ENCODE measurements at places on chromosomes 16 and 17.

GRCh38 chr17:7047566-7047965 lies 3.7 kb upstream of the SLC16A11 start:
- no peak for DNase-seq

DNA sequence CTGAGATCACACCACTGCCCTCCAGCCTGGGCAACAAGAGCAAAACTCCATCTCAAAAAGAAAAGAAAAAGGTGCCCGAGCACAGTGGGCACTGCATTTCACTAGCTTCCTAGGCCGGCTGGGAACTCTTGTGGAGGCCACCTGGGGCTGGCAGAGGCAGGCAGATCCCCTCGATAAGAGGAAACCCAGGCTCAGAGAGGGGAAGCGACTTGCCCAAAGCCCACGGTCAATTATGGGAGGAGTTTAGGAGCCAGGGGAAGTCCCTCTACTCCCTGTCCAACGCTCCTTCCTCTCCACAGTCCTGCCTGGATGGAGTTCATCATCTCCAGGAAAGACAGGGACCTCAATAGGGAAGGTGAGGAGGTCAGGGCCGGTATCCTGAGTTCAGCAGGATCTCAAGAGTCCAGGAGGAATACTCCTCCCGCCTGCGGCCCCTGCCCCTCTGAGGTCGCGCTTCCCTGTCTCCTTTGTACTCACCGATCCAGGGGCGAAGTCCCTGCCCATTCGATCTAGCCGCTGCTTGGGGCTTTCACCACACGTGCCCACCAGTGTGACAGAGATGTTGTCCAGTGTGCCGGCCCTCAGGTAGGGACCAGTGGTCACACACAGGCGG lies 841 bp downstream of the ALOXE3 start:
- DNase-seq, result no peak

DNA sequence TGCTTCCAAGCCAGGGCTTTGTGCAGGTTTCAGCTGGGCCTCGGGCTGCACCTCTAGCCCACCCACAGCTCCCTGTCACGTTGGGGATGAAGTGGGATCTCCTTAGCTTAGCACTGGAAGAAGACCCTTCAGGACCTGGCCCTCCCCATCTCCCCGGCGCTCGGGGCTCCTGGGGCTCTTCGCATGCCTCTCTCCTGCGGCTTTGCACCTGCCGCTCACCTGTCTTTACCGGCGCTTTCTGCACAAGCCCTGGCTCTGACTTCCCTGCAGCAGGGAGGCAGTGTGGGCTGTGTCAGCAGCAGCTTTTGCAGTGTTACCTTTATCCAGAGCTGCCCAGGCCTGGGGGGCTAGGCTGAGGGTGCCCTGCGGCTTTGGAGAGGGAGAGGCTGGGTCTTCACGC lies 52.3 kb downstream of the NT5M start:
- DNase-seq, result no peak

DNA sequence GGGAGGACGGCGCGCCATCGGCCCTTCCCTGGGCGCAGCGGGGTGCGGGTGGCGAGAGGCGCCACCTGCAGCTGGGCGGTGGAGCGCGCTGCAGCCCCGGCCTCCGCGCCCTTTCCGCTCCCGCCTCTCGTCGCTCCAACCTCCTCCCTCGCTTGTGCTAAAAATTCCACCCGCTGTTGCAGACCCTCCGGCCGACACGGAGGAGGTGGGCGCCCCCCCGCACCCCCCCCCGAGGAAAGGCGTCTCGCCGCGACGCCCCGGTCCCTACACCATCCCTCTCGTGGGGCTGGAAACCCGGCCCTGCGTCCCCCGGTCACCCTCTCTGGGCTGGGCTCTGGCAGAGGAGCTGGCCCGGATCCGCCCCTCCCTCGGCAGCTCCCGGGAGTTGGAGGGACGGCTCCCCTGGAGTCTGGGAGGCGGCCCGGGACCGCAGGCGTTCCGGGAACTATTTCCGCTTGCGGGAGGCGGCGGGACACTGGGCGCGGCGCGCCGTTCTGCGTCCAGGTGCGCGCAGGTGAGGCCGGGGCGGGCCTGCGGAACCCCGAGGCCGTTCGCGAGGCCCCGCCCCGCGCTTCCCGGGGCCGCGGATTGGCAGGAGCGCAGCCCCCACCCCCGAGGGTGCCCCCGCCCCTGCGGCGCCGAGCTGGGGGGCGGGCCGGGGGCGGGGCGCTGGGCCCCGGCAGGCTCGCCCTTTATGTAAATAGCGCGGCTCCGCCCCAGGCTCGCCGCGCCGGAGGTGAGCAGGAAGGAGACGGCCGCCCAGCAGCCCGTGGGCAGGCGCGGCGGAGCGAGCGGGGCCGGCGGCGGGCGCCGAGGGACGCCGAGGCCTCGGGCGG lies at the start of gene LLGL2:
Gene LLGL2 (plus strand): TSS at position 728 of the 836 bp plus-strand sequence. CDS start 17,730 bp downstream, outside the sequence.
- DNase-seq, result peak; percentile 70

DNA sequence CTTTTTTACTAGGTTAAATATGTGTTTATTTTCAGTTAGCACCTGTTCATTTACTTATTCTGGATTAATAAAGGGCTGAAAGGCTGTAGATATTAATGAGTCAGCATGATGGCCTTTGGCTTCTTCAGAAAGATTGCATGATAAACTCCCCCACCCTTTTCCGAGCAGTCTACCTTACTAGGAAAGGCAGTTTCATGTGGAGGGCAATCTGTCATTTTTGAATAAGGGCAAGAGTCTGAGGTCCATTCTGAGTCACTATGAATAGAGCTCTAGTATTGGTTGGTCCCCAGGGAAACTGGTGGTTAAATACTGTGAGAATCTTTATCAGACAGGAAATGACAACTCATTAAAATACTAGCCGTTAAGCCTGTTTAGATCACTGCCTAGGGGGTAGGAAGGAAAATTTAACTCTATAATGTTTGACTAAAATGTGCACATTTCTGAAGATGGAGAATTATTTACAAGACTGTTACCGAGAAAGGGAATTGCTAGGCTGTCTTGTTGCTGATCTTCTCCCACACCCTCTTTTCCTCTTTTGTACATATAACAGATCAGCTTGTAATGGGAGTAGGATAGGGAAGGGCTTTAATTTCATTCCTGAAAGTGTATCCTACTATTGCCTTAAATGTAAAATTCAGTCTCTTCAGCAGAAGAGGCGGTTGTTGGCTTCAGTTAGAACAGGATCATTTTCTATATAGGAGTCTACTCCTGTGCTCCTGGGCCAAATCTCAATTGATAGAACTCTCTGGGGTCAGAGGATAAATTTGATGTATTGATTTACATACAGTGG lies 63.3 kb downstream of the TUBD1 start:
- no peak for DNase-seq

DNA sequence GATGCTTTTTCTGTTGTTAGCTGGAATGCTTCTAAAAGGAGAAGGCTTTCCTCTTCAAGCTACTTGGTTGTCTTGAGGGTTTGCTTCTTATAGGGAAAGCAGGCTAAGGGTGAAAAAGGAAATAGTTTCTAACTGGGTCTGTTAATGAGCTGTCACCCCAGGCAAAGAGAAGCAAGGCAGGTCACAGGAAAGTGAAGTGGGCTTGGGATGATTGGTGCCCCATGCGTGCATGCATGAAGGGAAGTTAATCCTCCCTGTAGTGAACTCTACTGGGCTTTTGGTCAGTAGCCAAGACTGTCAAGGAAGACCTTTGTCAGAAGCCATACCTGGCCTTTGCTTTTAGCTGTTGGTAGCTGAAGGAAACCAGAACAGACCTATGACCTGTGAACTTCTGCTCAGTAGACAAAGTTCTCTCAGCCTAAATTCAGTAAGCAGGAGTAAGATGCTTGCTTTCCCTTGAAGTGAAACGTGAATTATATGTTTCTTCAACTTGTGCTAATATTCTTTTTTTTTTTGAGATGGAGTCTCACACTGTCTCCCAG lies 16.5 kb downstream of the TENT4B start:
- DNase-seq, result no peak

- DNase-seq, result no peak
Observed at GRCh38 chr16:4888428-4889135, 41.3 kb downstream of the UBN1 start.

All from left hindlimb (tissue), 1 donor.